ENCODE measurements at places on chromosomes 12 and 14.
A peak's percentile ranks its signal among the peaks of the same experiment; 100 is the strongest.

GRCh38 chr12:93663729-93664084 lies 13.5 kb upstream of the CRADD start:
- no peak for DNase-seq

- DNase-seq: no peak
Observed at GRCh38 chr14:44589180-44589579, 82.1 kb upstream of the FSCB start.

- DNase-seq: no peak
Observed at GRCh38 chr14:24607635-24608514, 1.6 kb downstream of the GZMH start.

GRCh38 chr12:5912437-5913334 lies 32.4 kb downstream of the ANO2 start:
- peak; percentile 54 for DNase-seq

- no peak for DNase-seq
Observed at GRCh38 chr14:69650948-69651369, 39.6 kb downstream of the SUSD6 start.

GRCh38 chr14:105201925-105202513 lies 20.9 kb upstream of the NUDT14 start:
- DNase-seq: no peak

GRCh38 chr14:43356979-43357545 lies 1150.0 kb downstream of the FSCB start:
- no peak for DNase-seq

- DNase-seq: peak; percentile 46
Observed at GRCh38 chr12:2691345-2692071, 103.3 kb upstream of the FKBP4 start.

GRCh38 chr12:22002430-22002829 lies 43.6 kb upstream of the CMAS start:
- no peak for DNase-seq

DNA sequence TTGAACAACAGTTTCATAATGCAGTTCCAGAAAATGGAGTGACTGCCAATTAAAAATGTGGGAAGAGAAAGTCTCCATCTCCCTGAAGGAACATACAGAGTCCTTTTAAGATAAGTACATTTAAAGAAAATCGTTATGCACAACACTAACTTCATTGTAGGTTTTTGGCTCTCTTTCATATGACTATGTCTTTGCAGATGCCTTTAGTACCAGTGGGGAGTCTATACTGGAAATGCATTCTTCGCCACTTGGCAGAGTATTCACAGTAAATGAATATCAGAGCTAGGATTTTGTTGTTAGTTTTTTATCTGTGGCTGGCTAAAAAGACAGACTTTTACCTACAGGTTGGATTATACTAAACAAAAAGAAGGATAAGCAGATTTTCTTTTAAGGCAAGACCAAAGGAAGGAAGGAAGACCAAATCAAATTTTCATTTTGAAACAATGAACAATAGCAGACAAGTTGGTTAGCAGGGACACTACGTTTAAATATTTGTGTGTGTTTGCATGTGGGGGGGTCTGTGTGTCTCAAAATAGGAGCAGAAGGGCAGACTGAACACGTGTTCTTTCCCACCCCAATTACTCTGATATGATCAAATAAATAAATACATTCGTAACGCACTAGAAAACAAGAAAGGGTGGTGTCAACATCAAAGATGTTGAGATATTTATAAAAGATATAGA lies 124.5 kb downstream of the BTG1 start:
- no peak for DNase-seq

- DNase-seq: no peak
Observed at GRCh38 chr12:32155961-32156529, 49.4 kb downstream of the BICD1 start.

DNA sequence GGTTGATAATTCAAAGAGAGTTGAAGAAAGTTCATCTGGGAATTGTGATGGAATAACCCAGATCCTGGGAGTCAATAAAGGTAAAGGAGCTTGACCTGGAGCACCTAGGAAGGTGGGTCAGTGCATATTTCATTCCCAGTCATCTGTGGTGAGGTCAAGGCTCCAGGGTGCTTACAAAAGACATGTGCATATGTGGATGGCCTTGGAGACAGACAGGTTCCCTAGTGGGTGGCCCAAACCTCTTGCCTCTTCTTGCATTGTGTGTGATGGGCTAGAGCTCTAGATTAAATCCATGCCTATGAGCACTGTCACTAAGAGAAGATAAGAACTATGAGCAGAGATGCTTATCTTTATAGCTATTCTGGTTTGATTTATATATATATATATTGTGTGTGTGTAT lies 75.5 kb upstream of the CISTR start:
- DNase-seq: no peak

GRCh38 chr12:109386059-109386433 lies 38.3 kb downstream of the MYO1H start:
- DNase-seq: no peak

GRCh38 chr12:76879710-76880518 lies 1.1 kb upstream of the CSRP2 start:
- no peak for DNase-seq

GRCh38 chr12:93773122-93773871 lies 96.1 kb downstream of the CRADD start:
- no peak for DNase-seq

- no peak for DNase-seq
Observed at GRCh38 chr12:76340680-76341435, 7.4 kb downstream of the BBS10 start.

DNA sequence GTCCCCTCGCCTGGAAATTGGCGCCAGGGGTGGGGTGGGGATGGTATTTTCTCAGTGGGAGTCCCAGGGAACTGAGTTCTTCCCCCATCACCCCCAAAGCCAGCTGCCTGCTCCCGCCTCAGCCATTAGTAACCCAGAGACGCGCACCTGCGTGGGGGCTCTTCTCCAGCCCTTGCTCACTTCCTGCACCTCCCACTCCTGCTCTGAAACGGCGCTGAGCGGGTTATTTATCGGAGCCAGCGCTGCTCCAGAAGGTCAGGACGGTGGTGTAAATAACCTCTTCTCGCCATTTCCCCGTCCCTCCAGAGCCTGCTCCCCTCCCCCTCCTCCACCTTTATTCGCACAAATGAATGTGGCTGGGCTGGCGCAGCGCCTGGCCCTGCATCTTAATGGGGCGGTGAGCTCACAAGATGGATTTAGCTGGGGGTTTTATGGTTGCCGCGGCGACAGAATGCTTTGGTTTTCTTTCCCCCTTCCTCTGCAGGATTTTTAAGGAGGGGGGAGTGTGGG lies 12.2 kb downstream of the GPR84 start:
- DNase-seq: no peak

DNA sequence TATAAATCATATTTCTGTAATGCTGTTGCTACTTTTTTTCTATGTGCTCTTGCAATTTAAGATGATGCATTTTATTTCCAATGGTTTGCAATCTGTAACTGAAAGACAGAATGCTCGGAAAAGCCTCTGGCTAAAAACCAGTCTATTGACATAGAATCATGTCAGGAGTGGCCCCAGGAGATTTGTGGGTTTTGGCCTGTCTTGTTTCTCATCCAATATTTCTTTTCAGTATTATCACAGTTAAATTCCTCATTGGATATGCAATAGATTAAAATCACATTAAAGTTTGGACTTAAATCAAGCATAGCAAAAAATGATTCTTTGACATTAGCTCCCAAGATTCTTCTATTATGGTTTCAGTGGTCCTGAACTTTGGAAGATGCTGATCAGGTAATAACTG lies 19.1 kb upstream of the SLC38A2 start:
- no peak for DNase-seq

DNA sequence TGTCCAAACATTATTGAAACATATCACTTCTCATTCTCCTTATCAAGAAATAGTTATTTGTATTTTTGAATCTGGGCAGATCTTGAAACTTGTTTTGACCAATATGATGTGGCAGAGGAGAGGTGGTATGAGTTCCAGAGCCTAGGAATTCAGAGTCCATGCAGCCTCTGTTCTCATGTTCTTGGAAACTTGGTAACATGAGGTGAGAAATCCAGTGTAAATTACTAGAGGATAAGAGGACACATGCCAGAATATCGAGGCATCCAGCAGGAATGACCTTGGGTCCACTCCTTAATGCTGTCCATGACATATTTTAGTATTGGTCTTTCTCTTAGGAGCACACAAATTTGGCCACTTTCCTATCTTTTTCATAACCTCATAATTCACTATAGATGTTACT lies 1374.6 kb downstream of the FSCB start:
- DNase-seq: no peak

DNA sequence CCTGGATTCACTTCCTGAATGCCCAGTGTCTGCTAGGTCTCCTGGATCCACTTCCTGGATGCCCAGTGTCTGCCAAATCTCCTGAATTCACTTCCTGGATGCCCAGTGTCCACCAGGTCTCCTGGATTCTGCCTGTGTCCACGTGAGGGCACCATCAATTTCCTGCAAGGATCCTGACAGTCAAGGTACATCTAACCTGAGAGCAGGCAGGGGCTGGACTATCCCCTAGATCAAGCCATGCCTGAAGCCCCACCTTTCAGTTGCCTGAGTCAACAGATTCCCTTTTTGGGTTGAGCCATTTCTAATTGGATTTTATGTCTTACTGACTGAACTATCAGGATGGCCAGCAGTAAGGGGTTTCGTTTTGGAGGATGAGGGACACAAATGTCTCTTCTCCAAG lies 49.5 kb downstream of the GALNT9 start:
- DNase-seq: no peak

GRCh38 chr14:72781561-72782508 lies 112.1 kb downstream of the DPF3 start:
- DNase-seq: peak; percentile 52

GRCh38 chr14:99604766-99605298 lies 825 bp upstream of the CCDC85C start:
- no peak for DNase-seq

- DNase-seq: no peak
Observed at GRCh38 chr12:93115646-93116045, 186.6 kb upstream of the EEA1 start.

DNA sequence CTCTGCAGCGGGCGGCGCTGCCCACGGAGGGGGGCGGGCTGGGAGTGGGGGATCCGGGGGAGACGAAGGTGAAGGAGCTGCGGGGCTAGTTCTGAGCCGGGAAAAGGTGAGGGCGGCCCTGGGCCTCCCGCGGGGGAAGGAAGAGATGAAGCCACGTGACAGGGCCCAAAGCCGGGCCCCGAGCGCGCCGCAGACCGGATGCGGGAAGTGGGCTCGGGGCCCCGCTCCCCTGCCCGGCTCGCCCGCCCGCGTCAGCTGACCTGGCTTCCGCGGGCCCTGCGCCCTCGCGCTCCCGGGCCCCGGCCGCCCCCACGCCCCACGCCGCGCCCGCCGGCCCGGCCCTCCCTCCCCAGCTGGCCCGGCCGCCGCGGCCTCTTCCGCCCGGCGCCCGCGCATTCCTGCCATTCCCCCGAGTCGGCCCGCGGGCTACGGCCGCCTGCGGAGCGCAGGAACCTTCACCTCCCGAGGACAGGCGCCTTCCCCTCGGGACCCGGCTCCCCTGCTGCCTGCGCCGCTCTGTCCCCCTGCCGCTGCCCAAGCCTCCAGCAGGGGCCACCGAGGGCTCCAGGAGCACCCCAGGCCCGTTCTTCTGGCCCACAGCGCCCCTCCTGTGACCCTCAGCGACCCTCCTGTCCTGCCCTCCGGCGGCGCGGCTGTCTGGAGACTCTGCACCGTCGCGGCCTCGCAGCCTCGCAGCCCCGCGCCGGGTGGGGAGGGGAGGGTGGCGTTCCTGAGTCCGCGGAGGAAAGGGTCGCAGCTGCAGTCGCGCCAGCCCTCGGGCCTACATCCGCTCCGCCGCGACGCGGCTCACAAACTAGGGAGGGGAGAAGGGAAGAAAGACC lies 20.4 kb downstream of the NINJ2 start:
- no peak for DNase-seq

Measured in vagina (tissue), 2 donors.